NCI-H187 treated with DMSO at 0.1 percent for 48 hours (cell line): ENCODE measurements at places on chromosomes 11 and 22.

DNA sequence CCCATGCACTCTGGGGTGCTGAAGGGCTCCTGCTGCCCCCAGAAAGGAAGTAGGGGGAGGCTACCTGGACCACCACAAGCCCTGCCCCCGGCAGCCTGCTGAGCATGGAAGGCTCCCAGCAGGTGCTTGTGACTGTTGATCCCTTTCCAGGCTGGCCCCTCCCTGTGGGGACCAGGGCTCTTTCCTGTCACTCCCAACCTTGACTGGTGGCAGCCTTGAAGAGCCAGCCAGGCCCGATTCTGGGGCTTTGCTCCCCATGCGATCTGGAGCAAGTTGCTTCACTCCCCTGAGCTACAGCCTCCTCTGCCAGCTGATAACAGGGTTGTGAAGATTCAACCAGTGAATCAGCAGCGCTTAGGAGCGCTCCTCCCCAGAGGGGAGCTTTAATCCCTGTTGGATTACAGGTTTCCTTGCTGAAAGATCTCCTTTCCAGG lies 4.6 kb upstream of the CST6 start:
- no peak for DNase-seq

DNA sequence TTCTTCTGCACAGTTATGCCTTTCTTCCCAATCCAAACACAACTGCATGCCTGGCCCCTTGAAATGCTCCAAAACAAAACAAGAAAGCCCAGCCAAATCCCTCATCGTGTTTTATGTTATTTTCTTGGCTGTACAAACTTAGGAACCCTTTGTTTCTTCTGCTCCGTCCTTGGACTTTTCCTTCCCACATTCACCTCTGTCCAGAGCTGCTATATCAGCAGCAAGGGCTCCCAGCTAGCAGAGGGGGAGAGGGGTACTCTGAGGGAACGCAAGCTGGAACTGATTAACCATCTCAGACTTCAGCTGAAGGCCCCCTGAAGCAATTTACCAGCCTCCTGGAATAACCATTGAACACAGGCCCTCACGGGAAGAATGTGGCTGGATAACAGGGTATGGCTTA lies 214.7 kb downstream of the TENM4 start:
- DNase-seq = no peak

GRCh38 chr11:78298291-78298771 lies 109.6 kb downstream of the USP35 start:
- DNase-seq = no peak

- DNase-seq = no peak
Measured at GRCh38 chr11:79173615-79174014, 267.2 kb downstream of the TENM4 start.

DNA sequence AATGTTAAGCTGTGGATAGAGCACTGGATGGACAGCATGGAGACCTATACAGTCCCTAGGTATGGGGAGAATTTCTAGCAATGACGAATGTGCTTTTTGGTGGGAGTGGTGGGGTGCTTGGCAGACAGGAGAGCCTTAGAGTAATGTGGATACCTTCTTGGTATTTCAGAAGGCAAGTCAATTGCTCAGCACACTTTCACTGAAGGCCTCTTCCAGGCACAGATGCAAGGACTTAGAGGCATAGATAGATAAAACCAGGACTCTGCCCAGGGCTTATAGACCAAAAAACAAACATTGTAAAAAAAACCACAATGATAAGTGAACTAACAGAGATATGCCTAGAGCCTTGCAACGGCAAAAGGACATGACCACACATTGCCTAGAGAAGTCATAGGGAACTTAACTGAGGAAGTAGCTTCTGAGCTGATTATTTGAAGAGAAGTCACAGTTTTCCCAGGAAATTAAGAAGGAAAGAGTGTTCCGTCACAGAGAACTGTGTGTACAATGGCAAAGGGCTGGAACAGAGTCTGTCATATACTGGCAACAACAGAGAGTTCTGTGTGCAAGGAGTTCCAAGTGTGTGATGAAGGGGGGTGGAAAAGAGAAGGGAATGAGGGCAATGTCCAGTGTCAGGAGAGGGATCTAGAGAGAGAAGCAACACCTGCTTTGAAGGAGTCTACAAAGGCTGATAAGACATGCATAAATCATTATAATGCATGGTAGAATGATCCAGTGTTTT lies 65.9 kb upstream of the PICALM start:
- DNase-seq = no peak

GRCh38 chr11:123122341-123122740 lies 60.4 kb upstream of the HSPA8 start:
- no peak for DNase-seq

DNA sequence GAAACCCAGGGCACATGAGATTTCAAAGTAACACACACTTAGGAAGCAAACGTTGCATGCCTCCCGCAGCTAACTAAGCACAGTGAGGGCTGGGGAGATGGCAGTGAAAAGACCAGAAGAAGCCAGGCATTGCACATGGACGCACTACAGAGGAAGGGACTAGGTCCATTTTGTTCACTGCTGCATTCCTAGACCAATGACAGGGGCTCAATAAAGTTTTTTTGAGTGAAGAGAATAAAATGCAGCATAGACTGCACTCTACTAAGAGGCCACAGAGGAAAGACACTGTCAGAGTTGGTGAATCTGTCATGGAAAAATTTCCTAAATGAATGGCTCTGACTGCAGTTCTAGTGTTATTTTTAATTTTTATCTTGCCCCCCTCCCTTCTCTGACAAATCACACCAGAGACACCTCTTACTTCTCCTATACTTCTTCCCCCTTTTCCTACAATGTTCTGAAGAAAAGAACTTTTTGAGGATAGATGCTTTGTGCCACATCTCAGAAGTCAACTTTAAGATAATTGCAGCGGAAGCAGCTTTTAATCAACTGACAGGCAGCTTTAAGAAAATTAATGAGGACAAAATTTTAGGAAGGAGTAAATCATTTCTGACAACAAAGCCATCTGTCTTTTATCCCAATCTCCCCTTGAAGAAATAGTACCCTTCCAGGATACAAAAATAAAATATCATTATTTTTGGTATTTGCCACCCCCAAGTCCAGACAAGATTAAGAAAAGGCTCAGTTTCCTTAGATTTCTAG lies 34.8 kb upstream of the CHRM4 start:
- no peak for DNase-seq

GRCh38 chr22:46959369-46959768 lies 196.9 kb downstream of the TBC1D22A start:
- no peak for DNase-seq

GRCh38 chr22:37560608-37561211 lies 430 bp downstream of the CDC42EP1 start:
- DNase-seq = no peak

DNA sequence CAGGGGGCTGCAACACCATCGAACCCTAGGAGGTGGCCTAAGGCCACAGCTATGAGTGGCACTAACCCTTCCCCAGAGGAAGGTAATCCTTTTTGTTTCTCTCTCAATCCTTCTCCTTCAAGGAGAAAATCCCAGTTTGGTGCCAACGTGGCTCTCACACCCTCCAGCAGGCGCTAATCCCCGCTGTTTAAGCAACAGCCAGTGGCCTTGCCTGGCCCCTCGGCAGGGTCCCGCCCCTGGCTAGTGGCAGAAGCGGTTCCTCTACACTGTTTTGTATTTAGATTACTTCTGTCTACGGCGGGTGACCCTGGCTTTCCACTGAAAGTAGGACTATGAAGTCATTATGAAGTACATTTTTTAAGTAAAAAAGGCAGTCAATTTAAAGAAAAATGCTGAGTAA lies 15.5 kb downstream of the GNAZ start:
- DNase-seq = no peak

- no peak for DNase-seq
Measured at GRCh38 chr11:18408558-18409291, 3.4 kb upstream of the LDHC start.

DNA sequence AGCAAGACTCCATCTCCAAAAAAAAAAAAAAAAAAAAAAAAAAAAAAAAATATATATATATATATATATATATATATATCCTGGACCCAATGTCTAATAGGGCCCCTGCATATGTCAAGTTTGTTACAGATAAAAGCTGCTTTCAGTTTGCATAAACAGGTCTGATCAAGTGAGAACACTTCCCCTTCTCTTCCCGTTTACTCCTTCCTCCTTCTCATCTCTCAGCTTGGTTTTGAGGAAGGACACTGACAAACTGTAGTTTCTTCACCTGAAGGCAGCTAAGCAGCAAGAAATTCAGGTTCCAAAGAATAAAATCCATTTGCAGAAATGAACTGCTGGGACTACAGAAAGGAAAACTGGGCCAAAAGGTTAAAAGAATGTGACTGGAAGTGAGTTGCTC lies 11.7 kb downstream of the THOC5 start:
- no peak for DNase-seq

DNA sequence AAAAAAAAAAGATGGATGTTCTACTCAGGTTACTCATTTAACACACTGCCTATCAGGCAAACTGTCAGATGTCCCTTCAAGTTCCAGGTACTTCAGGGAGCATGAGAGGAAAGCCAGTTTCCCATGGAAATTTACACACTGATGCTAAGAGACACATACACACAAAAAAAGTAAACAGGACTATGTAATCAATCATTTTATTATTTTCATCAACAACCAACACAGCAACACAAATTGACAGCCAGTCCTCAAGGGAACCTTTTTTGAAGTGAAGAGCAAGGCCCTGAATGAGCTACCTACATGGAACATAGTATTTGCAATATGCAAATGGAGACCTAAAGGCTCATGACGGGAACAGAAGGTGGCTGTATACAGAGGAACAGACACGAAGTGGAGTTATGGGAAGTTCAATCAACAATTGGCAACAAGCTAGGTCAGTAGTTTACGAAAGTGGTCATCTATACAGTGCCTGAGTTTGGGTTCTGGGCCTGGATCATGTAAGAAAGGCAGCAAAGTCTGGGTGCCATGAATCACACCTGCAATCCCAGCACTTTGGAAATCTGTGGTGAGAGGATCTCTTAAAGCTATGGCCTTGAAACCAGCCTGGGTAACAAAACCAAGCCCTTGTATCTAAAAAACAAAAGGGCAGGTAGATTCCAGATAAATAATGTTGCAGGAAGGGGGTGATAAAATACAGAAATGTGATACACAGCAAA lies 12.6 kb upstream of the WDR74 start:
- DNase-seq = no peak

GRCh38 chr11:118142809-118143208 lies 9.8 kb downstream of the SCN4B start:
- DNase-seq = no peak

- DNase-seq = no peak
Measured at GRCh38 chr11:73260127-73260457, 12.0 kb upstream of the P2RY6 start.

- no peak for DNase-seq
Measured at GRCh38 chr11:35968386-35969088, 24.7 kb downstream of the LDLRAD3 start.

DNA sequence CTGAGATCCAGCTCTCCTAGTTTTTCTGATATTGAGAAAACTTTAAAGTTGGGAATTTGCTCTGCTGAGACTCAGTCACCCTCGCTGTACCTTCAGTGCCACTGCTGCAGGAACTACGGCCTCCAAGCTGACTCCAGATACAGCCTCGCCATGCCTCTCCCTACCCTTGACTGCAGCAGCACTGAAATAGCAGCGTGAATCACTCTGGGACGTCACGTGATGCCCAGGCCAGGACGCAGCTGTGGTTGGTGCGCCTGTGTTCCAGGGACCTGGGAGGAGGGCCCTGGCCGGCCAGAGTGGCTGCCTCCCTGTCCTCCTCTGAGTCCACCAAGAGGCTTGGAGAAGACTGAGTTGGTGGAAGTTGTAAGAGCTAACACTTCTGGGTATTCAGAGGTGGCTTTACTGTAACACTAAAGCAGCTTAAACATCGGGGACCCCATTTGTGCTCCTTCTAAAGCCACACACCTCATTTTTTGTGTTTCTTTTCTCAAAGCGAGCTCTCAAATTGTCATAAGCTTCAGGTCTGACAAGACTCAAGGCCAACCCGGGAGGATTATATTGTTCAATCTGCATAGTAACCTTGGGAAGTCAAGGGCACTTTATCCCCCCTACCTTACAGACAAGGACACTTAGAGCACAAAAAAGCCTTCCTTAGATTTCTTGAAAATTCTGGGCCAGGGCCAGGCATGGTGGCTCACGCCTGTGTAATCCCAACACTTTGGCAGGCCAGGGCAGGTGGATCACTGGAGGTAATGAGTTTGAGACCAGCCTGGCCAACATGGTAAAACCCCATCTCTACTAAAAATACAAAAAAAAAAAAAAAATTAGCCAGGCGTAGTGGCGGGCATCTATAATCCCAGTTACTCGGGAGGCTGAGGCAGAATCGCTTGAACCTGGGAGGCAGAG lies 4.2 kb upstream of the STIP1 start:
- DNase-seq = no peak

GRCh38 chr11:9210224-9210921 lies 54.8 kb downstream of the DENND5A start:
- DNase-seq = no peak

DNA sequence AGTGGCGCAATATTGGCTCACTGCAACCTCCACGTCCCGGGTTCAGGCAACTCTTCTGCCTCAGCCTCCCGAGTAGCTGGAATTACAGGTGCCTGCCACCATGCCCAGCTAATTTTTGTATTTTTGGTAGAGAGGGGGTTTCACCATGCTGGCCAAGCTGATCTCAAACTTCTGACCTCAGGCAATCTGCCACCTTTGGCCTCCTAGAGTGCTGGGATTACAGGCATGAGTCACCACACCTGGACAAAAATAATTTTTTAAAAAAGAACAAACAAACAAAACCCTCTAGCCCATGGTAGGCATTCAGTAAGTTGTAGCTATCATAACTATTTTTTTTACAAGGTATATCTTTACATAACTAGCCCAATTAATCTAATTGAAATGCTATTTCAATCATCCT lies 73.9 kb upstream of the CAPRIN1 start:
- no peak for DNase-seq

- no peak for DNase-seq
Measured at GRCh38 chr11:33291004-33291777, 34.0 kb downstream of the HIPK3 start.

- no peak for DNase-seq
Measured at GRCh38 chr22:38125038-38125610, 14.6 kb upstream of the BAIAP2L2 start.

GRCh38 chr11:120231963-120232362 lies 8.0 kb upstream of the POU2F3 start:
- no peak for DNase-seq

DNA sequence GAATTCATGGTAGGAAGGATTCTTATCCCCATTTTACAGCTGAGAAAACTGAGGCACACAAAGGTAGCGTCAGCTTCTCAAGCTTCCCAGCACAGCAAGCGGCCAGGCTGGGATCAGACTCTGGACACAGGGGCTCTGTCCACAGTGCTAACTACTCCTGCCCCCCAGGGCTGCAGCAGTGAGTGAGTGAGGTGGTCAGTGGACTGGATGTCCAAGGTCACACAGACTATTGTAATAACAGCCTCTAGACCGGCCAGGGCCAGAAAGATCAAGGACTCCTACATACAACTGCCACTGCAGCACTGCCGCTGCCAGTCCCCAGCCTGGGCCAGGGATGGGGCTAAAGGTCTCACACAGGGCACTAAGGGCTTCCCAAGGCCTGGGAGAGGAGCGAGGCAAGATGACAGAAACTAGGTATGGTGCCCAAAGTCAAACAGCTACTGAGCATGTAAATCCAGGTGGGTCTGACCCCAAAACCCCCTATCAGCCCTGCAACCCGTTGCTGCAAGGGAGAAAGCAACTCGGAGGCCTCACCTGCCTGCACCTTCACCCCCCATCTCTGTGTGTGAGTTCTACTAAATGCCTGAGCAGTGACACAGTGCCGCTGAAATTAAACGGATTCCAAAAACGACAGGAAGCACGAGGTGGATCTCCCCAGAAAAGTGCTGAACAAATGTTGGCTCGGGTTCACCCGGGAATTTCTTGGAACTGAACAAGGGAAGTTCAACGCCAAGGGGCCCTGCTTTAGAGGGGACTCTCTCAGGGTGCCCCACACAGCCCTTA lies 161.8 kb upstream of the GRK3 start:
- no peak for DNase-seq

GRCh38 chr22:44698531-44699421 lies 3.2 kb upstream of the PRR5 start:
- DNase-seq = no peak
